ENCODE measurements at places on chromosomes 5 and 9.

GRCh38 chr5:57102189-57102904 lies 71.5 kb upstream of the GPBP1 start:
- no peak for DNase-seq

GRCh38 chr9:35563791-35564197 lies 41.3 kb upstream of the TESK1 start:
- DNase-seq: no peak

- DNase-seq: no peak
These were observed 23.3 kb upstream of the F2R start for GRCh38 chr5:76692651-76693050.

DNA sequence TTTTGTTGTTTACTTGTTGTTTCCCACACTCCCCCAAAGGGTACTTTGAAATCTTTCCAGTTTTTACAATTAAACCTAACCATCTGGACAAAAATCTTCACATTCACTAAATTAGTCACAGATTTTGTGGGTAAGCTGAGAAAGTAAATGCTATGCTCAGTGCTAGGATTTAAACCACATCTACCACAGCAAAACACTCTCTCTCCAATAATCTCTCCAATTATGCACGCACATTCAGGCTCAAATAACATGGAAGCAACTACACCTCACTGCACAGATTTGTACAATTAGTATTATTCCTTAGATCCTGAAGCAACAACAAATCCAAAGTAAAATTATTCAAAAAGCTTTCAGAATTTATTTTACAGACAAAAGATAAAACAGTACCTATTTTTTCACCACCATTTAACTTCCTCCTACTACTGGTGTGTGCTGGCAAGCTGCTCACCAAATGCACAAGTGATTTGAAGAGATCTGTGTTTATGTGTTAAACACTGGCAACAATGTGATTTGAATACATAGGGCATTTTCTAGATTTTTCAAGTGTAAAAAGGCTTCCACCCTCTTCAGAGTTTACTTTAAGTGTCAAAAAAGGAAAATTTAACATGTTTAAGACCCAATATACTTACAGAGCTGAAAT lies 16.6 kb downstream of the ZNF608 start:
- no peak for DNase-seq

- DNase-seq: no peak
These were observed 37.5 kb downstream of the NAA35 start for GRCh38 chr9:85978496-85978895.

Data from amniotic stem cell (primary cell).